ENCODE measurements at places on chromosomes 13 and 19. TPM values are rescaled to one million over a fixed set of nuclear protein-coding genes. Genes with fewer than 3 reads are reported as not detected.

DNA sequence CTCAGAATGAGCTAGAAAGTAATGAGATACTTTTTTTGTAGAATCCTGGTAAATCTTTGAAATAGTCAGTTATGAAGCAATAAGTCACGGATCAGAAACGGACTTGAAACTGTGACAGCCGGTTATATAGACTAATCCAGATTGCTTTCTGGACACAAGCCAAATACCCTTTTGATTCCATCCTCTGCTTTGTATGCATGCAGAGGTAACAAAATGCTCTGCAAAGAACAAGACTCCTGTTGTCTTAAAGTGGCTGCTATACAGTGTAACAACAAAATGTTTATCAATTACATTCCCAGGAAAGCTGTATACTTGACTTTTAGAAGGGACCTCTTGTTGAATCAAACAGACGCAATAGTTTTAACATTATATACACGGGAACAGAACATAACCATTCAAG is 66.5 kb upstream of the STARD13 start:
- peaks cover 6% of the 10 kb centered on the region for H3K4me1 ChIP-seq
- H3K27me3 ChIP-seq: peaks cover 16% of the 10 kb centered on the region
- no peaks in the 10 kb centered on the region for H3K36me3 ChIP-seq
- no peak for DNase-seq
- no peak overlapping the region for H3K4me3 ChIP-seq

- H3K36me3 ChIP-seq: no peaks in the 10 kb centered on the region
- H3K4me1 ChIP-seq: no peaks in the 10 kb centered on the region
- H3K27me3 ChIP-seq: no peaks in the 10 kb centered on the region
- no peak overlapping the region for H3K27ac ChIP-seq
These were observed 15.9 kb downstream of the DYRK1B start for GRCh38 chr19:39817888-39818561.

DNA sequence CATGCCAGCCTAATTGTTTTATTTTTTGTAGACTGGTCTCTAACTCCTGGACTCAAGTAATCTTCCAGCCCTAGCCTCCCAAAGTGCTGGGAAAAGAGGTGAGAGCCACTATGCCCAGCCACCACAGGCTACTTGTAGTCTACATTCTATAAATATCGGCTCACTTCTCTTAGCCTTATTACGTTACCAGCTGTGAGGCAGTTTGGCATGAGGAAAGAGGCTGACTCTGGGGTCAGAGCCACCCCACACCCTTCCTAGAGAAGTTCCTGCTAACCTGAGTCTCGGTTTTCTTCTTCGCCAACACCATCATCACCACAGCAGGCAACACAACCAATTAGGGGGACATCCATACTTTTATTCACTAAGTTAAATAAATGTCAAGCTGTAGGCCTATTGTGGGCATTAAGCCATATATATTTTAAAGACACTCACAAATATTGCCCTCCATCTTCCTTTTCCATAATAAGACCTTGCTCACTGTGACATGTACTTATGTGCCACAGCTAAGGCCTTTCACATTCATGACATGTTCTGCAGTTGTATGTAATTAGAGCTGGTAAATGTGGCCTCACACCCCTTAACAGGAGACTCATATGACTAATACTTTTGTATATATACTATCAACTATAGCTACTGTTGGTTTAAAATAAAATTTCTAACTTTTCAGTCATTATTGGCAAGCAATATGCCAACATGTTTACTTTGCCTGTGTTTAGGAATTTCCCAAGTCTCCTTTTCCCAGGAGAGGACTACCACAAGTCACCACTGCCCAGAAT is 5.7 kb downstream of the SLC25A30 start:
- H3K27ac ChIP-seq: no peak overlapping the region
- DNase-seq: no peak
- H3K4me1 ChIP-seq: peaks cover 17% of the 10 kb centered on the region
- no peaks in the 10 kb centered on the region for H3K27me3 ChIP-seq
- H3K4me3 ChIP-seq: no peak overlapping the region
- H3K36me3 ChIP-seq: peaks cover 16% of the 10 kb centered on the region

GRCh38 chr19:38619361-38620174 is 580 bp downstream of the EIF3K start:
- peak overlapping the region; percentile 94 for H3K27ac ChIP-seq
- H3K4me1 ChIP-seq: peaks cover 13% of the 10 kb centered on the region
- peak overlapping the region; percentile 93 for H3K4me3 ChIP-seq
- no peaks in the 10 kb centered on the region for H3K27me3 ChIP-seq
- DNase-seq: no peak

DNA sequence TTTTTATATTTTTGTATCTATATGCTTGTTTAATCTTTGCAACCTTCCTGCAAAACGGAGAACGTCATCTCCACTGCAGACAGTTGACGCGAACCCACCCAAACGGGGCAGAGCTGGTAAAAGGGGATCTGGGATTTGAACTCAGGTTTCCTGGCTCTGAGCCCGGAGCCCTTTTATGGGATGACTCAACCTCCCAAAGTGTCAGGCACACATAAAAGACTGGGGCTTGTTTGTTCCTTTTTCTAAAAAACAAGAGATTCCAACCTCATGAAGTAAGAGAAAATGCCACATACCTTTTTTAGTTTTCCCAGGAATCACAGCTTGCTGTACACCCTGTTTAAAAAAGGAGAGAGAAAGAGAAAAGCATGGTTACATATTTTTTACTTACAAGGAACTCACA is 78.9 kb downstream of the GADD45B start:
- no peak for DNase-seq
- H3K27ac ChIP-seq: no peak overlapping the region
- no peaks in the 10 kb centered on the region for H3K36me3 ChIP-seq
- peaks cover 5% of the 10 kb centered on the region for H3K27me3 ChIP-seq
- peaks cover 28% of the 10 kb centered on the region for H3K4me1 ChIP-seq
- H3K4me3 ChIP-seq: no peak overlapping the region

GRCh38 chr19:23527797-23528196 is 132.5 kb upstream of the ZNF91 start:
- H3K27ac ChIP-seq: no peak overlapping the region
- H3K36me3 ChIP-seq: no peaks in the 10 kb centered on the region
- H3K4me3 ChIP-seq: no peak overlapping the region

DNA sequence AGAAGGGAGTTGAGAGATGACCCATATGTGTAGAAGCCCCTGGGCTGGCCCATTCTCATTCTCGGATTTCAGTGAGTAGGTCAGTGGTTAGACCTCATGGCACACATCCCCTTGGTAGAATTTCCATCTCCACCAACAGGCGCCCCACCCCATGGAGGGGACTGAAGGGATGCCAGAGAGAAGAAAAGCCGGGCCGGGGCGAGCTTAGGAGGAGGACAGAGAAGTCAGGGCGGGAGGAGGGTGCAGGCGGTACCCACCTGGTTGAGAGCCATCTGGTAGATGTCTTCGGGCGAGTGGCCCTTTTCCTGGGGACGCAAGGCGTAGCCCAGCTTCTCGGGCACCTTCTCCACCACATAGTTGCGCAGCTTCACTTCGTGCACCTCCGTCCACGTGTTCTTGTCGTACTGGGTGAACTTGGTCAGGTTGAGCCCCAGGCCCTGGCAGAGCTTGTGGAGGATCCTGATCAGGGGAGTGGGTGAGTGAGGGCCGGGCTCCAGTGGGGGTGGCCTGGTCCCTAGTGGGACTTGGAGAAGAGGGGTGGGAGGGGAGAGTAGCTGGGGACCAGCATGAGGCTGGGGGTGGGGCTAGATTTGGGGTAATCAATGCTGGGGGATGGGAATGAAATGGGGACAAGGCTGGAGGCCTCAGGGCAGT is 2.5 kb downstream of the IL4I1 start:
- peaks cover 53% of the 10 kb centered on the region for H3K4me1 ChIP-seq
- H3K36me3 ChIP-seq: no peaks in the 10 kb centered on the region
- no peak overlapping the region for H3K4me3 ChIP-seq
- H3K27ac ChIP-seq: no peak overlapping the region
- DNase-seq: no peak

DNA sequence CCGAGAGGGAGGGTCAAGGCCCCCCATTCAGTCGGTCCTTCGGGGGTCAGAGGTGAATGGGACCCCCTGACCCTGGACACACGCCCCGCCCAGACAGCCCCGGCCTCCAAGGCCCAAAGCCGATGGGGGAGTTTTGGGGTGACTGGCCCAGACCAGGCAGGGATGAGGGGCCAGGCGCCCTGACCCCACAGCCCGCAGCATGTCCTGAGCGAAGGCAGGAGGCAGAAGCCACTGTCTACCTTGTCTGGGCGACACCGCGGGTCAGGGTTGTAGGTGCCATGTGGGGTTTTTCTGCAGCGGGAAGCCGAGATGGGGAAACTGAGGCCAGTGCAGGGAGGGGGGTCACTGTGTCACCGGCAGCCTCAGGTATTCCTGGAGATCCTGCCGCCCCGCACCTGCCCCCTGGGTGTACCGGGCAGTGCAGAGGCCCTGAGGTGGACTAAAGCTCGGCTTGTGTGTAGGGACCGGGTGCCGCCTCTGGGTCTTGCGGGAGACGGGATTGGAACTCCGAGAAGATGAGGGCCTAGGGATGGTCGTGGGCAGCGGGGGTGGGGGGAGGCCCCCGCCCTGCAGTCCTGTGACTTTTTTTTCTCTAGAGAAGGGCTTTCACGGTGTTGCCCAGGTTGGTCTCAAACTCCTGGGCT is 8.5 kb downstream of the ARID3A start:
- H3K4me3 ChIP-seq: no peak overlapping the region
- no peak for DNase-seq
- H3K4me1 ChIP-seq: peaks cover 48% of the 10 kb centered on the region
- peaks cover 82% of the 10 kb centered on the region for H3K36me3 ChIP-seq
- H3K27ac ChIP-seq: no peak overlapping the region

- no peak overlapping the region for H3K4me3 ChIP-seq
- no peak for DNase-seq
- H3K4me1 ChIP-seq: peaks cover 8% of the 10 kb centered on the region
- peaks cover 96% of the 10 kb centered on the region for H3K36me3 ChIP-seq
These were observed 18.9 kb downstream of the ELAVL1 start for GRCh38 chr19:7986321-7987113.

- no peaks in the 10 kb centered on the region for H3K36me3 ChIP-seq
- H3K27me3 ChIP-seq: no peaks in the 10 kb centered on the region
- H3K4me1 ChIP-seq: no peaks in the 10 kb centered on the region
- no peak for DNase-seq
- H3K4me3 ChIP-seq: no peak overlapping the region
These were observed 560.5 kb upstream of the MIR17HG start for GRCh38 chr13:90787007-90787406.

- no peak overlapping the region for H3K4me3 ChIP-seq
- no peaks in the 10 kb centered on the region for H3K4me1 ChIP-seq
- H3K27me3 ChIP-seq: no peaks in the 10 kb centered on the region
These were observed 29.9 kb downstream of the MICU2 start for GRCh38 chr13:21573920-21574712.

- H3K27ac ChIP-seq: no peak overlapping the region
- H3K27me3 ChIP-seq: no peaks in the 10 kb centered on the region
- no peak overlapping the region for H3K4me3 ChIP-seq
- H3K4me1 ChIP-seq: no peaks in the 10 kb centered on the region
- no peak for DNase-seq
These were observed 126.7 kb downstream of the STARD13 start for GRCh38 chr13:33158816-33159215.

LIPE gene
- 0.27 TPM for total RNA-seq

SHISA2 gene
- not detected for total RNA-seq

TEX26 gene
- total RNA-seq: not detected

ZIK1 gene
- total RNA-seq: 0.27 TPM
